ENCODE measurements at places on chromosomes 1 and 21.

DNA sequence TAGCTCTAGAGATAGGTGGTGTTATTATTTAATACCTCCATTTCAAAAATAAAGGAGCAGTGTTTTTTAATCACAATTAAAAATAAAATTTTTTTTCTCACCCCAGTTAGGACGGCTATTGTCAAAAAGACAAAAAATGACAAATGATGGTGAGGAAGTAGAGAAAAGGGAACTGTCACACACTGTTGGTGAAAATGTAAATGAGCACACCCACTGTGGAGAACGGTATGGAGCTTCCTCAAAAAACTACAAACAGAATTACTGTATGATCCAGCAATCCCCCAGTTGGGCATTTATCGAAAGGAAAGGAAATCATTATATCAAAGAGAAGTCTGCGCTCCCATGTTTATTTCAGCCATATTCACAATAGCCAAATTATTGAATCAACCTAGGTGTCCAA is 148.7 kb upstream of the NR5A2 start:
- no peak for DNase-seq

- no peak for DNase-seq
These were observed 21.3 kb downstream of the ALPL start for GRCh38 chr1:21530368-21531016.

GRCh38 chr1:219174460-219175211 is 958 bp downstream of the LYPLAL1 start:
- peak; percentile 16 for DNase-seq

DNA sequence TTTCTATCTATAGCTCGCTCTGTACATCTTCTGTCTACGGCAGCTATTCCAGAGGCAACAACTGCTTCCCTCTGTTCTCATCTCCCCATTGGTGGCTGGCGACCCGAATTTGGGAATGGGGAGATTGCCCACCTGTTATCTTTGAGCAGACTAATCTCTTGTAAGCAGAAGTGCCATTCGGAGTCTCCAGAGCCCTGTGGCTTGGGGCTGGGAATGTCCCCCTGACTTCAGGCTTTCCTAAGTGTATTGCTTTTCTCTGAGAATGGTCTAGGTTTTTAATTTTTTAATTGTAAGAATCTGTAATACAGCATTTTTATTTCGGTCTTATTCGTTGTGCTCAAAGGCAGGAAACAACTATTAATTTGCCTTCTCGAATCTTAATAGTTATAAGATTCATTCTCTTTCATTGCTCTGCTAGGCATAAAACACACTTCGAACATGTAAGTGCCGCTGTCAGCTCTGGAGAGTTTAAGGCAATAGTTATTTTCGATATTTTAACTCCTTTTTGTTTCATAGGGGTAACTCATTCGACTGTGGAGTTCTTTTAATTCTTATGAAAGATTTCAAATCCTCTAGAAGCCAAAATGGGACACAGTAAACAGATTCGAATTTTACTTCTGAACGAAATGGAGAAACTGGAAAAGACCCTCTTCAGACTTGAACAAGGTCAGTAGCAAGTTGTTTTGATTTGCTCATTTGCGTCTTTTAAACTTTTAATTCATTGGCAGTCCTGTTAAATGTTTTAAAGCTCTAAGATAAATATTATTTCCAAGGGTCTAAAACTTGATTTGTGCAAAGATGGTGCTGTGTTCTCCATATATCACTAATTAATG is 514 bp downstream of the AGL start:
- DNase-seq: peak; percentile 7

DNA sequence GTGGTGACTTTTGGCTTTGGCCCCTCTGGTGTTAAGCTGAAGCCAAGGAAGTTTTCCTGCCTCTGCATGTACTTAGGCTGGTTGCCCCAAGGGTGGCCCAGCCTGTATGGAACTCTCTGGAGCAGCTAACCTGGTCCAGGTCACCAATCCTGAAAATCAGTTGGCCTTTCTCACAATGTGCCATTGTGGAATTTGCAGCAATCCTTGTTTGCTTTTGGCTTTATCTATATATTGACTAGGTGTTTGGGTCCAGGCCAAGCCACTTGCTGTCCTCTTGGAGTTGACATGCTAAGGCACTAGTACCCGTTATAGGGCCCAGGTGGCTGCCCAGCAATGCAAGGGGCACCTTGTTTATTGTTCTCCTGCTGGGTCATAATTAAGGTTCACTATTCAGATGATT is 124.6 kb downstream of the CAMTA1 start:
- no peak for DNase-seq

DNA sequence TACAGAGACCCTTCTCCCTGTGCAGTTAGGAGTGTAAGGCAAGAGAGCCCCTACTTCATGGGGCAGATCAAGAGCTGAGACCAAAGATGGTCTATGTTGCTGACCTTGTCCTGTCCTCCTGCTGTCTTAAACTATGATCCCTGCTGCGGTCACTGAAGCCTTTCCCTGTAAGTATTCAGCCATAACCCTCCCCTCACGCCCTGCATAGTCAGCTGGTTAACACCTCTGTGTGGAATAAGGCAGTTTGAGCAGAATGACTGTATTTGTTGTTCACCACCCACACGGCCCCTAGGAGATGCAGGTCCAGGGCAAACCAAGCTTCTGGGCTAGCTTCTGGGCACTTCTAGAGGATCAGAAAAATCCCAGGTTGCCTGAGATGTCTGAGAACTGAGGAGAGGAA is 356 bp downstream of the TSPAN1 start:
- no peak for DNase-seq

GRCh38 chr1:173507847-173508209 is 30.7 kb downstream of the PRDX6 start:
- DNase-seq: no peak

- DNase-seq: no peak
These were observed 83.7 kb downstream of the SPSB1 start for GRCh38 chr1:9376430-9376829.

DNA sequence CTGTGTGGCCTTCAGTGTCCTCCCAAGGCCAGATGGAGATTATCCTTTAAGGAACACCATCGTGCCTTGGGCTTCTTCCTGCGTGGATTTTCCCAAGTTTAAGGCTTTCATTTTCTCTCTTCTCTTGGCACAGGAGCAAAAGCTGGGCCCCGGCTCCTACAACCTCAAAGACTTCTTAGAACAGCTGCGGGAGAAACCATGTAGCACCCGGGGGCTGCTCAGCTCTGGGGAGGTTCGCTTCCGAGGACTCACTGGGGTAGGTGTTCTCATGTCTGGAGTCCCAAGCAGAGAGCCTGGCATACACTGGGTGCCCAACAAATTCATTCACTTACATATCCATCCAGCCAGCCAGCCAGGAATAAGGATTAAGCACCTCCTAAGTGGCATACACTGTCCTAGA is 6.6 kb upstream of the TTC22 start:
- DNase-seq: no peak

GRCh38 chr1:61496501-61496900 is 228.4 kb downstream of the TM2D1 start:
- no peak for DNase-seq

- DNase-seq: no peak
These were observed 657 bp upstream of the HNRNPU start for GRCh38 chr1:244865028-244865371.

DNA sequence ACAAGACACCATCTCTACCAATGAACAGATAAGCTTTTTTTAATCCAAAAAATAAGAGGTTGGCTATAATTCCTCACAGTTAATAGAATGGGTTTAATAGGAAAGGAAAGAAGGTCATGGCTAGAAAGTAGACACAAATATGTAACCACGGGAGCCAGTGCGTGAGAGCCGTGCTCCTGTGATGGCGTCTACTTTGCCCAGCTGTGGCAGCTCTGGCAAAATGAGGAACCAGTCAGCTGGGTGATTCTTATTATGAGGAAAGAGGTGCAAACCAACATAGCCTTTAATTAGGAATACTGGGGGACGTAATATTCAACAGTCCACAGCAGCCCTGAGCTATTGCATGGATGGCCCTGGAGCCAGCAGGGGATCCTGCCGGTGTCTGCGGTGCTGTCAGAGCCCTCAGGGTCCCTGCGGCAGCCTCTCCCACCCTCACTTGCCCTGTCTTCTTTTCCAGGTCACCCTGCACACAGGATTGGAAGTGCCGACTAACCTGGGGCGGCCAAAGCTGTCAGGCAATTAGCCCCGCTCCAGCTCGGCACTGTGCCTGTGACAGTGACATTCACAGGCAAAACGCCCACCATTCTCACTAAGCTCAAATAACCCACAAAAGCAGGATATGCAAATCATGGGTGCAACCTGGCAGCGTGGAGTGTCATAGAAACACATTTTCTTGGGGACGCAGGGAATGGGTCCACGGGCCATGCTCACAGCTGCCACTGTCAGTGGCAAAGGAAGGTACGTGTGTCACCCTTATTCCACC is 25.9 kb upstream of the GNPAT start:
- peak; percentile 37 for DNase-seq

DNA sequence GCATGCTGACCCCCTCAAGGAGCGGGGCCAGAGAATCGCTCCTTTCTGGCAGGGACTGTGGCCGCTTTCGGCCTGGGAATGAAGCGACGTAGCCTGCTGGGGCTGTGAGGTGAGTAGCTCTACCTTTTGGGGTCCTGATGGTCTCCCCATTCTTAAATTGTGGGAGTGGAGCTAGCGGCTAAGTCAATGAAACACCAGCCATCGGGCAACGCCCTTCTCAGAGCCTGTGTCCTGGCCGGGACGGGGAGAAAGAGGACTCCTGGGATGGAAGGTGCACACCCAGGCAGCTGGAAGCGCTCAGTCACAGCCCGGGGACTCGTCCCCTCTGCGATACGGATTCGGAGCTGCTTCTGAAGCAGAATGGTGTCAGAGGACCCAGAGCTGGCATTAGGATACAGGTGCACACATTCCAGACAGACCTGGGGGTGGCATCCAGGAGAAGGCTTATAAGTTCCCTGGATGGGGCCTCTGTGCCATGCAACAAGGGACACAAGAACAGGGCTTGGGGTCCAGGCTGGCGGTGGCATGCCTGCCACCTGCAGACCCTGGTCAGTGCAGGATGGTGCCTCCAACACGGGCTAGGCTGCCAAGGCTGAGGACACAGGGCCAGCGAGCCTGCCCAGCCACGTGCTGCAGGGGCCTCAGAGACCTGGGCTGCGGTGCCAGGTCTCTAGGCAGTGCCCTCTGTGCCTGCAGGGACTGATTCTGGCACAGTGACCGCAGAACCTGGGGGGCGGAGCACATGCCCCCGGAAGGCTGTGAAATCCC is 945 bp upstream of the WNT9A start:
- no peak for DNase-seq

DNA sequence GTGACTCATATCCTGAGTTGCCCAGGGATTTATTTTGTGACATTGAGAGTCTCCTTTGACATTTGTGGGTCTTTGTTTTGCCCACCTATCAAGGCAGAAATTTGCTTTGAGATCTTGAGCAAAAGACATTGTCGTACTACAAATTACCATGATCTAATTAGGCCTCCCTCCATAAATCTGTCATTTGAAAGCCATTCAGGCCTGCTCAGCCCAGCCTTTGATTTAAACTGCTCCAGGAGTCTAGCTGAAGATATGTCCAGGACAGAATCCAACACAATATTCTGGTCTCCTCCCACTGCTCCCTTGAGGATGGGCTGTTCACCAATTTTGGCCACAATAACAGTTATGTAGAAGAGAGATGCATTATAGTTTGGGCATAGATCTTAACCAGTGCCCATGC is 86.7 kb downstream of the PROX1 start:
- DNase-seq: no peak

- no peak for DNase-seq
These were observed 11.2 kb upstream of the ST6GALNAC5 start for GRCh38 chr1:76856104-76856503.

DNA sequence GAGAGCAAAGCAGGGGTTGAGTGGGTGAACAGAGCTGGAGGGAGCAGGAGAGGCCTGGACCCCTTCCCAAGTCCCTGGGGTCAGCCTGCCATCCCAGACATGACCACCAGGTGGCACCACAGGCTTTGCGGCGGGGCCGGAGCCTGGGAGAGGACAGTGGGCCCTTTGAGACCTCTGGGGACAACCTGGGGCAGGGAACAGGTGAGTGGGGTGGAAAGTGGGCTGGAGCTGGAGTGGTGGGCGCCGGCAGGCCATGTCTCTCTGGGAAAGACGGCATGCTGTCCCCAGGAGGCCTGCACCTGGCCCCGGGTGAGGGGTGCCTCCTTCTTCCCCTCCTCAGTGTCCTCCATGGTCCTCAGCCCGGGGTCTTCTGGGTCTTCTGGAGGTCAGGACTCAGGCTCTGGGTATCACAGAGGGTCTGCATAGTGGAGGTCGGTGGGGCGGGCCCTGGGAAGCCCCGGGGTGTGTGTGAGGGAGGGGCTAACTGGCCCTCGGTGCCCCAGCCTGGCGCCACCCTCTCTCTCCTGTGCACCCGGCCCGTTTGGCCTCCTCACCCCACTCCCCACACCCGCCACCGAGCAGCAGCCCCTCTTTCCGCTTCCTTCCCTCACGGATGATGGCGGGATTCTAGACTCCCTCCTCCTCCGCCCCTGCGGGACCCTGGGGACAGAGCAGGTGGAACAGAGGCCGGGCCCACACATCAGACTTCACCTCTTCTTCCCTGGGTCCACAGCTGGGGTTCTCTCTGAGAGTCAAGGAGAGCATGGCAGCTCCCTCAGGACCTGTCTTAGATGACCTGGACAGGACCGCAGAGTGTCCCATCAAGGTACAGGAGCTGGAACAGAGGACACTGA is 28.5 kb upstream of the PKP1 start:
- DNase-seq: peak; percentile 23

GRCh38 chr21:27101523-27101922 is 134.6 kb upstream of the ADAMTS5 start:
- no peak for DNase-seq

DNA sequence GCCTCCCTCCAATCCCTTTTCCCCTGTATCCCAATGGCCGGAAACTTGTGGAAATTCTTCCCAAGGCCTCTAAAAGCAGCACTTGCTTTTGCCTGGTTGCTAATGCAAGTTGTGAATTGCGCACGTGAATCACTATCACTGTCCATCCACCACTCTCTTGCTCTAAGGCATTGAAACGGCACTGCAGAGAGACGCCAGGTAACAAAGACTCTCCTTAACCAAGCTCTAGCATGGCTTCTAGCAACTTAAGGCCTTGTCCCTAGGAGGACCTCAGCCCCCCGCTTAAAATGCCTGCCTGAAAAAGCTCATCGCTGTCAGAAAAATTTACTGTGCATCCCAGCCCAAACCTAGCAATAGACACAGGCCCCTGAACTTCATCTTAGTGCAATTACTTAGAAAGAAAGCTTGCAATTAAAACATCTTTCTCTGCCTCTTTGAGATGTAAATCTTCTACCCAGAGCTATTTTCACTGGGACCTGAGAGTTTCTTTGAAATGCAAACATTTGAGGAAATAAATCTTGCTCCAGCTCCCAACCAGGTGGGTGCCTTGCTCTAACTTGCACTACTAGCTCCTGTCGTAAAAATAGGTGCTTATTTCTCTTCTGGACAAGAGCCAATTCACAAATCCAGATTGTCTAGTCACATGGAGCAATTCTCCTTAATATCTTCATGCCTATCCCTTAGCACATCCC is 32.9 kb upstream of the ITLN2 start:
- no peak for DNase-seq

- DNase-seq: peak; percentile 94
These were observed 133.8 kb upstream of the EDN2 start for GRCh38 chr1:41618066-41618825.

All from putamen (tissue), 1 donor.